ENCODE measurements at places on chromosomes 11 and 22. TPM values are rescaled to one million over a fixed set of nuclear protein-coding genes. Genes with fewer than 3 reads are reported as not detected.

The USP2 gene
- 0.73 TPM for total RNA-seq

The ABCG4 gene
- 0.33 TPM for total RNA-seq

The HEPN1 gene
- total RNA-seq, result not detected

The RIMBP3C gene
- 0.34 TPM for total RNA-seq

The CDCA5 gene
- total RNA-seq, result 29.6 TPM

The MED19 gene
- 17.3 TPM for total RNA-seq
